ENCODE measurements at places on chromosomes 13 and 19. TPM values are rescaled to one million over a fixed set of nuclear protein-coding genes. Genes with fewer than 3 reads are reported as not detected.

DNA sequence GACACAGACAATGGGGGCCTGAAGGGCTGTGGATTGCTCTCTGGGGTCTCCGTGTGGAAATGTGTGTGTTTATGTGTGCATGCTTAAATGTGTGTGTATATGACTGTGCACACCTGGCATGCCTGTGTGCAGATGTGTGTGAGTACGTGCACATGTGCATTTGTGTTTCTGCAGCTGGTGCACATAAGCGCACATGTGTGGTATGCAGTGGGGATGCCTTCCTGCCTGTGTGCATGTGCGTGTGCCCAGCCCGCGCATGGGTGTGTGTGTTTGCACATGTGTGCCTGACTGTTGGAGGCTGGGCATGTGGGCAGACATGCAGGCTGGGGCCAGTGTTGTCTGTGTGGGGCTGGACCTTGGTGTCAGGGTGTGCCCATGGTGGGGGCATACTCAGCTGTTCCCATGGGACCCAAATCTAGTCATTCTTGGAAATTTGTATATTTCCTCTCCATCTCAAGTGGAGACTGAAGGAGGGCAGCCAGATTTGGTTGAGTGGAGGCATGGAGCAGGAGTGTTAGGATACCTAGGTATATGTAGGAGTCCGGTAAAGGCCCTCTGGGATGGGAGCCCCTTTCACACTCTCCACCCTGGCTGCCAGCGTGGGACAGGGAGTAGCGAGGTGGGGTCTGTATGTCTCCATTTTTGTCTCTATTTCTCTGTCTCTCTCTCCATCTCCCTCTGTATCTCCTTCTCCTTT lies 49.9 kb downstream of the CELF5 start:
- DNase-seq, result no peak

GRCh38 chr19:47241919-47242577 lies 11.0 kb upstream of the BBC3 start:
- no peak for DNase-seq

FXYD7 gene
- 15.9 TPM for total RNA-seq

CCNA1 gene
- 7.4 TPM for total RNA-seq

GRCh38 chr19:18093439-18094161 lies 4.0 kb upstream of the MAST3 start:
- peak; percentile 68 for DNase-seq

DNA sequence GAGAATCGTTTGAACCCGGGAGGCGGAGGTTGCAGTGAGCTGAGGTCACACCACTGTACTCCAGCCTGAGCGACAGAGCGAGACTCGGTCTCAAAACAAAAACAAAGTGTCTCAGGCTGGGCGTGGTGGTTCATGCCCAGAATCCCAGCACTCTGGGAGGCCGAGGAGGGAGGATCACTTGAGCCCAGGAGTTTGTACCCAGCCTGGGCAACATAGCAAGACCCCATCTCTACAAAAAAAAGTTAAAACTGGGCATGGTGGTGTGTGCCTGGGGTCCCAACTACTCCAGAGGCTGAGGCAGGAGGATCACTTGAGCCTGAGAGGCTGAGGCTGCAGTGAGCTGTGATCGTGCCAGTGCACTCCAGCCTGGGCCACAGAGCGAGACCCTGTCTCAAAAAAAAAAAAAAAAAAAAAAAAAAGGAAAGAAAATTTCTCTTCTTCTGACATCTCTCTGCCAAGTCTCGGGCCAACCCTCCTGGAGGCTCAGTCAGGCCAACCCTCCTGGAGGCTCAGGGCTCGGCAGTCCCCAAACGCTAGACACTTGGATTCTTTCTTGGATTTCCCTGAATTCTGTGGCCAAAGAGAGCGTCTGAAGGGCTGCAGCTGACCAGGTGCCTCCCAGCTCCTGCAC lies 26.3 kb downstream of the ARID3A start:
- no peak for DNase-seq

- DNase-seq, result no peak
Measured at GRCh38 chr19:31149441-31149941, 199.7 kb downstream of the TSHZ3 start.

DNA sequence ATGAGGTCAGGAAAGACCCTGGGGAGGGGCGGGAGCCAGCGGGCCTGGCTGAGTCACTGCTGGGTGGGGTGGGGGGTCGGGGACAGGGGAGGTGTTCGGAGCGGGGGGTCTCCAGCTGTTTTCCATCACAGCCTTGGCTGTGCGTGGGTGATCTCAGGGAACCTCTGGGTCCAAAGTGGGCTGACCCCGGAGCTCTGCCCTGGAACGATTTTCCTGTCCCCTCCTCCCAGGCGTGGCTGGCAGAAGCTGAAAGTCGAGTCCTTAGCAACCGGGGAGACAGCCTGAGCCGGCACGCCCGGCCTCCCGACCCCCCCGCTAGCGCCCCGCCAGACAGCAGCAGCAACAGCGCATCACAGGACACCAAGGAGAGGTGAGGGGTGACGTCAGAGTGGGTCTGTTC lies 10.6 kb downstream of the TRIP10 start:
- no peak for DNase-seq

GRCh38 chr19:29630655-29631054 lies 24.6 kb downstream of the POP4 start:
- no peak for DNase-seq

SH2D3A gene
- 25.6 TPM for total RNA-seq

GATAD2A gene
- 123 TPM for total RNA-seq

FCGBP gene
- total RNA-seq, result 3.6 TPM

LACC1 gene
- total RNA-seq, result 4.6 TPM

DNA sequence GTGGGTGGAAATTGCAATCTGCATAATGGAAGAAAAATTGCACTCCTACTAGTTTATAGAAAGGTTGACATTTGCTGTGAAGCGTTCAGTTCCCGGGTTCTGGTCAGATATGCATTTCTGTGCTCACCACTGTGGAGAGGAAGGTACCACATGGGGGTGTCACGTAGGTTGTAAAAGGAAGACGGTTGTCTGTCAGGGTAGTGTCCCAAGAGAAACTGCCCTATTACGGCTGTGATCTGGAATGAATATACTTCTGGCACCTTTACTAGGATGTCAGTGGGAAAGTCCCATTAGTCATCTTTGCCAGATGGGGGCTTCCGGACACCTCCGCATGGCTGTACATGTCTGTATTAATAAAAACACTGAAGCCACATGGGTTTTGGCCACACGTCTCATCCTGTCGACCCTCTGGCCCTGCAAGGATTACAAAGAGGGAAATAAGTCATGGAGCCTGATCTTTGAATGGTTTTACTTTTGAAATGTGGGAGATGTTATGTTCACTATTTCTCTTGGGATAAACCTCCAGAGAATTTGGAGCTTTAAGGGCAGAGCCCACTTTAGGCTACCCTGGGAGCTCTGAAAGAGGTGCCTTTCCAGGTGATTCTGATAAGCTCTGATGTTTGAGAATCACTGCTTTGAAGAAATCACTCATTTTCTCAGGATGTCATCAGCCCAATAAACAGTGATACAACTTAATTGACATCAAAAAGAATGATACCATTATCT lies 133.9 kb downstream of the AKAP11 start:
- DNase-seq, result no peak

KIR3DL2 gene
- not detected for total RNA-seq

GRCh38 chr19:55146078-55146704 lies 2.8 kb downstream of the TNNT1 start:
- DNase-seq, result peak; percentile 91

- DNase-seq, result no peak
Measured at GRCh38 chr19:41956621-41957020, 2.5 kb downstream of the RABAC1 start.

DNA sequence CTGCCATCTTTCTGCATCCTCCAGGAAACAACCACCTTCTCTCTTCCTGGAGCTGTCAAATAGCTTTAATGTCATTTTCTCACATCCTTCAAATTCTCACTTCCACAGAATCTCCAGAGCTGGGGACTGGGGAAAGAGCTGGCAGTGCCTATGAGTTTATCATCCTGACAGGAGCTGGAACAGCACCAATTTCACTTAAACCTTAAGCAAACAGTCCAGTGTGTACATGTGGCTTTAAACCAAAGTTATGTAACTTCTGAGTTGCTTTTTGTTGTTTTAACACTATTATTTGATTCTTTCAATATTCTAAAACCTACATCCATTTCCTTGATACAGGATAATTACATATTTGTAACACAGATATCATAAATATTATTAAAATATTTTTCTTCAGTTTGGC lies 331.5 kb upstream of the ARGLU1 start:
- DNase-seq, result no peak

GRCh38 chr13:40564342-40565001 lies 102.0 kb downstream of the FOXO1 start:
- no peak for DNase-seq

GRCh38 chr13:46178143-46178542 lies 3.8 kb downstream of the LCP1 start:
- DNase-seq, result no peak

DNA sequence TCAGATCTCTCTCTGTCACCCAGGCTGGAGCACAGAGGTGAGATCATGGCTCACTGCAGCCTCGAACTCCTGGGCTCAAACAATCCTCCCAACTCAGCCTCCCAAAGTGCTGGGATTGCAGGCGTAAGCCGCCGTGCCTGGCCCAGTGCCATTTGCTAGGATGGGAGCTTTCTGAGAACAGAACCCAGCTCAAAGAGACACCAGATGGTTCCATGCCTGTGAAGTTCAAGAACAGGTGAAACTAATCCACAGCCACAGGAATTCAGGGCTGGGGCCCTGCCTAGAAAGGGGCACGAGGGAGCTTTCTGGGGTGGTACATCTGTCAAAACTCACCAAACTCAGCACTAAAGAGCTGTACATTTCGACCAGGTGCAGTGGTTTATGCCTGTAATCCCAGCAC lies 4.2 kb downstream of the SLC7A9 start:
- DNase-seq, result no peak

RYR1 gene
- 17.3 TPM for total RNA-seq

DNA sequence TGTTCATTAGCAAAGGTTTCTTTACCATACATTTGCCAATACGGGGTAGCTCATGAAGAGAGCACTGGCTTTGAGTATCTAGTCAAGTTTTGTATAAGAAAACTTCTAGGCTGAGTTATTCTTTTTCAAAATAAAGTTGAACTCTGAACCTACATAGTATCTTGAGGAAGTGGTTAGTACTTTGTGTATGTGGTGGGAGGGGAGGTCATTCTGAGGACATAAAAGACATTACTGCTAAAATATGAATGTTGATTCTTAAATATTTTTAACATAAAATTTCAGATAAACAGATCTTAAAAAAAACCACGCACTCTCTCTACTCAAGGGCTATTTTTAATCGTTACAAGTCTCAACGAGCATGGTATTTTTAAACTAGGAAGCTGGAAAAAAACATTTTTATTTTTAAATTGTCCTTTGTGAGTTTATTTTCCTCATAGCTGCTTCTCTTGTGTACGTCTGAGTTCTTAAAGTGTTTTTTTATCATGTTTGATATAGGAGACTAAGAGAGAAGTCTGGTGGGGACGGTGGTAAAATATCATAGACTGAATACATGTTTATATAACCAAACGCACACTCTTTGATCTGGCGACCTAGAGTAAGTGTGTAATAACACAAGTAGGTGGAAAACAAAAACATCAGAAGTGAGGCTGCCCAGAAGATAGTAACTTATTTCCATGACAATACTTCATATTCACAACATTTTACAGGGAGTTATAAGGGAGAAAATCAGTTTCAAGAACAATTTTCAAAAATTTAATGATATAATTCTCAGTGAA lies 118.0 kb upstream of the POSTN start:
- DNase-seq, result no peak

WDR88 gene
- not detected for total RNA-seq

DNA sequence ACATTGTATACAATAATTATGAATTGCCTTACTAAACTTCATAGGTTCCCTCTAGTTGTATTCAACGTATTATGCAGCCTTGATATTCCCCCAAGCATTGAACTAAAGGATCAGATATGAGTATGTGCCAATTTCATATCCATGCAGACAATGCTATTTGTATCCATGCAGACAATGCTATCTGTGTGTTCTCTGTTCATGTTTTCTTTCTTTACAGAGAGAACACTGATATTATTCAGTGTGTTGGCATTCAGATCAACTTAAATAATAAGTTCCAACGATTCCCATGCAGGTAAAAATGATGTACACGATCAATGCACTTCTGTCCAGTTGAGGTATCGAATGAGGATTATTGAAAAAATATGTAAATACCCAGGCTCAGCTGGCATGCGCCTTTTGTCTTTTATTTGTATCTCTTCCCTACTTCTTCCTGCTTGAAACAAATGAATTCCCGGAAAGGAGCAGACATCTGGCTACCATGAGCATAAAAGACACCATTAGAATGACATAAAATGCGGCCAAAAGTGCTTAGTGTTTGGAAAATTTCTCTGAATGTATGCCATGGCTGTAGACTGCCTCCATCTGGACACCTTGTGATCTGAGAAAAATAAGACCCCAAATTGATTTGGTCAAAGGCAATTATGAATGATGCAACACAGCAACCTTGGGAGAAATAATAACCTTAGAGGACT lies 731.5 kb downstream of the SLITRK1 start:
- peak; percentile 1 for DNase-seq

GRCh38 chr19:32471095-32471494 lies 65.5 kb downstream of the DPY19L3 start:
- DNase-seq, result no peak

GRCh38 chr13:108168929-108169328 lies 46.4 kb downstream of the LIG4 start:
- no peak for DNase-seq

CGB2 gene
- total RNA-seq, result not detected

- DNase-seq, result peak; percentile 37
Measured at GRCh38 chr13:98363326-98363725, 186.3 kb upstream of the RNF113B start.

KCNN4 gene
- 3.2 TPM for total RNA-seq

- no peak for DNase-seq
Measured at GRCh38 chr19:38034492-38034860, 127.5 kb downstream of the SIPA1L3 start.

MYPOP gene
- total RNA-seq, result 7.9 TPM

DNA sequence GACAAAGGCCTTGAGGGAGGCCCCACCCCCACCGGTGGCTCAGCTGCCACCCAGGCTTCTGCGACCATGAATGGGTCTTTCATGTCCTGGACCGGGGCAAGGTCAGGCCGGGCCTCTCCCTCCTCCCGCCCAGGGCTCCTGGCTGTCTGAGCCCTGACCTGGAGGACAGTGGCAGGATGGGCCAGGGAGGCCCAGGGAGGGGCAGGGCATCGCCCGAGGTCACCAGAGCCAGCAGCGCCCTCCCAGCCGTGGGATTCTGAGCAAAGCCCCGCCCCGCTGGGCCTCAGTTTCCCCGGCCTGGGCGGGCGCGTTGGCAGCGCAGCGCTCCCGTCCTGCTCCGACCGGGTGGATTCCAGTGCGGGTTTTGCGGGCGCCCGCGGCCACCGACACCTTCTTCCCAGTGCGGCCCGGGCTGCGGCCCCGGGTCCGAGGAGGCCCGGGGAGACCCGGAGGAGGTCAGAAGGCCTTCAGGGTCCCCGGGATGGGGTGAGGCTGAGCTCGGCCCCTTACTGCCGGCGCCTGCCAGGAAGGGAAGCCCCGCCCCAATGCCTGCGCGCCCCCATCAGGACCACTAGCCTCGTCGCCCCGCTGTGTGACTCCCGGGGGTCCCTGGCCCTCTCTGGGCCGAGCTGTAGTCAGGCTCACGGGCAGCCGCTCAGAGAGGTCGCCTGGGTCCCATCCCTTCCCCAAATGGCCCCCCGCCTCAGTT lies 24.6 kb upstream of the SEMA6B start:
- DNase-seq, result peak; percentile 66
